IPS-NIHi11 (cell line): ENCODE measurements at places on chromosomes 7 and 10.

DNA sequence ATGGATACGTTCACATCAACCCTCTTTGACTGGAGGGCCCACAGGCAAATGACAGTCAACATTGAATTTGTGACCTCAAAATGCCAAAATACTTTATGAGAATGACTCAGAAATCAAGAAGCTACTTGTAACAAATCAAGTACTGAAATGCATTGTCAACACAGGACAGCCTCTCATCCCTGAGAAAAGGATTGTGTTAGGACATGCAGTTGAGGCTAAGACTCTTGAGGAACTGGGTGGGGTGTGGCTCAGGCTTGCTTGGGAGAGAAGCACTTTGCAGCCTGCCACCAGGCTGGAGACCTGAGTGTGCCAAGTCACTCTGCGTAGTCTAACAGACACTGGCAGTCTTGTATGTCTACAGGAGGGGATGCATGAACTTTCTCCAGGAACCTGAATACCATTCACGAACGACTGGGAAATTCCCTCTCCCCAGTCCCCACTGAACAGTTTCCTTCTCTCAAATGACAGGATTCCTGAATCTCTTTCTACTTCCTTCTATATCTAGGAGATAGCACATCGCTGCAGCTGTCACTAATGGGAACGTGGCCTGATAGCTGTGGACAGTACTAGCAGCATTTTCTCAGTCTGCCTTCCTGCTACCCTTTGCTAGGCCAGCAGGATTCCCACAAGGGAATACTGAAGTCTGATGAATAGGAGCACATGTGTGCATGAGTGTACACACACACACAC is 3.3 kb upstream of the SMO start:
- no peak for DNase-seq

DNA sequence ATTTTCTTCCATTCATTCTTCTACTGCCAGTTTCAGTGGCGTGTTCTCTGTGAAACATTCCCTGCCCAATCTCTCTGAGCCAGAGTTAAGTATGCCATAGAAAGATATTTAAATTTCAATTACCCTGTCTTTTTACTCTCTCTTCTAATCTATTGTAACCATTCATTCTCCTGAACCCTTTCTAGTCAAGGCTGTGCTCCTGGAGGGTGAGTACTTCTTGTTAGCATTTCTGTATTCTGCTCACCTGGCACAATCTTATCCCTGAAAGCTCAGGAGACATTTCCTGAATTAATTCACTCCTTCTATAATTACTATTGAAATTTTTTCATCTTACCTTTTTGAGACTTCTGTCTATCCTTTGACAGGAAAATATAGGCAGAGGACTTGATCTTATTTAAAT is 271.7 kb downstream of the HGF start:
- DNase-seq, result no peak

DNA sequence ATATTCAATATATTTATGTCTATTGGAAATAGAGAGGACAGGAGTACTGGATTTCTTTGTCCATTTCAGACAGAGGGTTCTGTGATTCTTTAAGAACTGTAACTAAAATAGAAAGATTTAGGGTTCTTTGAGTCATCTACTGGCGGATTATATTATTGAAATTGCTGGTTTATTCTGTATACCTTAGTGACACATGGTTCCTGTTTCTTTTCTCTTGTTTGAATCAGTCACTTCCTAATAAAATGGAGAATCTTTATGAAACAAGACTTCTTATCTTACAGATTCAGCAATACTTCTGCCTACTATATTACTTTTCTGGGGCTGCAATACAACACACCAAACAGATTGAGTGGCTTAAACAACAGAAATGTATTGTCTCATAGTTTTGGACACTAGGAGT is 20.8 kb upstream of the ZNF800 start:
- no peak for DNase-seq

- DNase-seq, result peak; percentile 23
These were observed 203.7 kb downstream of the ARHGAP21 start for GRCh38 chr10:24519950-24520349.

- DNase-seq, result peak; percentile 72
These were observed 33.1 kb upstream of the NEUROD6 start for GRCh38 chr7:31373337-31374289.

DNA sequence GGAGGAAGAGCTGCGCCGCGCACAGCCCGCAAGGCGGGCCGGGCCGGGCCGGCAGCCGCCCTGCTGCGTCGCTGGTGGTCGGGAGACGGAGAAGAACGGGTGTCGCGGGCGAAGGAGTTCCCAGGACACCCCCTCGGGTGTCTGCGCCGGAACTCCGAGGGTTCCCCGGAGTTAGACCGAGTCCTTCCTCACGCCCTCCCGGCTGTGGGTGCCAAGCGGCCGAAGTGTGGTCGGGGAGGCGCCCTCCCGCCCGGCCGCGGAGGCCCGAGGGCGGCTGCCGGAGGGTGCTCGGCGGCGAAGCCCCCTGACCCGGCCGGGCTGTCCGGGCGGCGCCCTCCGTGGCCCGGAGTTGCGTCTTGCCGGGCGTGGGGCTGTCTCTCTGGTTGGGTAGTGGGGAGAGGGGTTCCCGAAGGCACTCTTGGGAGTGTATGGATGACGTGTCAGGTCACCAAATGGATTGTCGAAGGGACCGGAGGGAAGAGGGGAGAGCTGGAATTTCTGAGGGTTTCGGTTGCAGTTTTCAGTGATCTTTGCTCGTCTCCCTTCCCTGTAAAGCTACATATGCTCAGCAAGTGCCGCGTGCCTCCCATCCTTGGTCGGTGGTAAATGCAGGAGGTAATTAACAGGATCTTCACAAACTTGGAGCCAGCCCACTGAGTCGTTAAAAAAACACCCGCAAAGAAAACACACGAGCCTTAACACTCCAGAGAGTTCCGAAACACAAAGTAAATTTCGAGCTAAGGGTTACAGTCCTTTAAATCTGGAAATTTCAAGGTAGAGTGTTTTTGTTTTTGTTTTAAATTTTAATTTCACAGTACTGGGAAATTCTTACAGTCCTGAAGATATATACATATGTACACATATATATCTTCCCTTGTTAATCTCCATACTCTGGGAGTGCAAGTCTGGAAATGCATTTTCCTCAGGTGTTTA is 871 bp downstream of the ST7 start:
- DNase-seq, result peak; percentile 68

GRCh38 chr7:102271158-102271798 is 15.4 kb upstream of the SH2B2 start:
- DNase-seq, result no peak

- peak; percentile 62 for DNase-seq
These were observed 11.7 kb downstream of the NOBOX start for GRCh38 chr7:144391823-144392255.

GRCh38 chr7:151243408-151244195 is 4.9 kb downstream of the SMARCD3 start:
- no peak for DNase-seq

GRCh38 chr10:114283091-114283490 is 44.0 kb downstream of the VWA2 start:
- DNase-seq, result no peak

- DNase-seq, result peak; percentile 87
These were observed 628.7 kb downstream of the TYW1 start for GRCh38 chr7:67625257-67625737.

DNA sequence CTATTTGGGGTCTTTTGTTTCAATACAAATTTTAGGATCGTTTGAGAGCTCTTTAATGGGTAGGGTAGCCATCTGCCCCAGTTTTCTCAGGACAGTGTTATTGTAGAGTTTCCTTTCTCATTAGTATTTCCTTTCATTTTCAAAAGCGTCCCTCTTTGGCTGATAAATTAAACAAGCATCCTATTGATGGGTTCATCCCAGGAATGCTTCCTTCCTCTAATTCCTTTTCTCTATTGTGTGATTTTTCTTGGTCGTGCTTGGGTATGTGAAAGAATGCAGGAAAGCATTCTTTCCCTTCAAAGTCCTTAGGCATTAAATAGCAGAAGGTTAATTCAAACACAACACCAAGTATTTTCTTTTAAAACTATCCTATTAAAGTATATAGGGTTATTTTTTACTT is 14.0 kb downstream of the SLC13A1 start:
- no peak for DNase-seq

GRCh38 chr10:43204042-43204942 is 62.6 kb downstream of the RASGEF1A start:
- DNase-seq, result no peak

- no peak for DNase-seq
These were observed 171.5 kb downstream of the PRPF18 start for GRCh38 chr10:13758312-13758711.

- no peak for DNase-seq
These were observed 319.3 kb upstream of the LRGUK start for GRCh38 chr7:133807624-133808492.

GRCh38 chr10:86170255-86171108 is 196.1 kb downstream of the GRID1 start:
- no peak for DNase-seq

DNA sequence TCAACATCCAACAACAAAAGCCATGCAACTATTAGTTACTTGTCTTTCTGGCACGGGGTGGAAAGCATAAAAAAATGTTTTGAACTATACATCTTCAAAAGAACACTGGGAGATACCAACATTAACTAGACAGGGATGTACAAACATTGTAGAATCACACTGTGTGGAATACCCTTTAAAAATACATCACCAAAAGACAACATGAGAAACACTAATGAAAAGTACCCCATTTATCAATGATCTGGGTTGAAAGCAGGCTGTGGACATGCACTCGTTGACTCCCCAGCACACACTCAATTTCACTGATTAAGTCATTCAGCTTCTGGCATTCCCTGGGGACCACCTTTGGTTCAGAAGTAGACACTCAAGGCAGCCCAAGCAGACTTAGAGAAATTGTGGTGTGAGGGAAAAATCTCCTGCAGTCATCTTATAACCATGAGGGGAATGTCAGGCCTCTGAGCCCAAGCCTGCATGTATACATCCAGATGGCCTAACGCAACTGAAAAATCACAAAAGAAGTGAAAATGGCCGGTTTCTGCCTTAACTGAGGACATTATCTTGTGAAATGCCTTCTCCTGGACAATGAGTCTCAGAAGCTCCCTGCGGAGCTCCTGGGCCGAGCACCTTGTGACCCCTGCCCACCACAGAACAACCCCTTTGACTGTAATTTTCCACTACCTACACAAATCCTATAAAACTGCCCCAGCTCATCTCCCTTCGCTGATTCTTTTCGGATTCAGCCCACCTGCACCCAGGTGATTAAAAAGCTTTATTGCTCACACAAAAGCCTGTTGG is 53.0 kb downstream of the CACUL1 start:
- DNase-seq, result no peak

DNA sequence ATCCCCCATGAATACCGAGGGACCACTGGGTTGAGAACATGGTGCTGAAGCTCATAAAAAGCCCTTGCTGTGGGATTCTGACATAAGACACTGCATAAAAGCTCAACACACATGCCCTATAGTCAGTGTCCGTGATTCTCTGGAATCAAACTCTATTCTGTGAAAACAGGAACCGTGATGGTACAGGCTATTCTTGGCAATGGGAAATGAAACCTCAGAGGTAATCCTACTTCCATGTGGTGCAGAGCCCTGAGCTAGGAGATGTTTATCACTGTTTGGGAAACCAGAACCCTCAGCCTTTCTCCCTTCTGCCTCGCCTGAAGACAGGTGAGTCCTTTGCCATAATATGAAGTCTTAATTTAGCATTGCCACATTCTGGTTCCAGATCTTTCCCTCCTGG is 80.8 kb upstream of the PRSS1 start:
- no peak for DNase-seq

GRCh38 chr10:45447416-45447815 is 73.4 kb downstream of the ALOX5 start:
- no peak for DNase-seq

DNA sequence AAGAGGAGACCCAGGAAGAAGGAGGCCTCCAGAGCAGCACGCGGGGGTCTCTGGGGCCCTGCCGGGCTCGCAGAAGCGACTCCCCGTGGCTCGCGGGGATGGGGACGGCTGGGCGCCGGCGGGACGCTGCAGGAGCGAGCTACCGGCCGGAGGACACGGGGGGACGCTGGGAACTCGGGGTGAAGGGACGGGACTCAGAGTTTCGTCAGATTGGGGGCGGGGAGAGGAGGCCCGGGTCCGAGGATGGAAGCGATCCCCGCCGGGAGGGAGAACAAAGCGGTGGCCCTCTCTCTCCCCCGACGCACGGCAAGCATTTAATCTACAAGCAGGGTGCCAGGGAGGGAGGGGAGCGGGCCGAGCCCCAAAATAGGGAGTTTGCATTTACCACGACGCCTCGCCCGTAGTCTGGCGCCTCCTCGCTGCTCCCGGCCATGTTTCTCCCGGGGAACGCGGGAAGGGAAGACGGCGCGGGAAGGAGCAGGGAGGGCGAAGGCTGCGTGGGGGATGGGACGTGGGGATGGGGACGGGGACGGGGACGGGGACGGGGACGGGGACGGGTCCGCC is at the start of gene PRTFDC1:
Gene PRTFDC1, minus strand, starts transcription at position 464 of the 564 bp plus-strand sequence. Its CDS starts 31 bp downstream, at position 433.
- DNase-seq, result peak; percentile 63

GRCh38 chr7:31114593-31115343 is 62.7 kb downstream of the ADCYAP1R1 start:
- peak; percentile 64 for DNase-seq

GRCh38 chr7:158606129-158606528 is 18.5 kb upstream of the PTPRN2 start:
- no peak for DNase-seq

DNA sequence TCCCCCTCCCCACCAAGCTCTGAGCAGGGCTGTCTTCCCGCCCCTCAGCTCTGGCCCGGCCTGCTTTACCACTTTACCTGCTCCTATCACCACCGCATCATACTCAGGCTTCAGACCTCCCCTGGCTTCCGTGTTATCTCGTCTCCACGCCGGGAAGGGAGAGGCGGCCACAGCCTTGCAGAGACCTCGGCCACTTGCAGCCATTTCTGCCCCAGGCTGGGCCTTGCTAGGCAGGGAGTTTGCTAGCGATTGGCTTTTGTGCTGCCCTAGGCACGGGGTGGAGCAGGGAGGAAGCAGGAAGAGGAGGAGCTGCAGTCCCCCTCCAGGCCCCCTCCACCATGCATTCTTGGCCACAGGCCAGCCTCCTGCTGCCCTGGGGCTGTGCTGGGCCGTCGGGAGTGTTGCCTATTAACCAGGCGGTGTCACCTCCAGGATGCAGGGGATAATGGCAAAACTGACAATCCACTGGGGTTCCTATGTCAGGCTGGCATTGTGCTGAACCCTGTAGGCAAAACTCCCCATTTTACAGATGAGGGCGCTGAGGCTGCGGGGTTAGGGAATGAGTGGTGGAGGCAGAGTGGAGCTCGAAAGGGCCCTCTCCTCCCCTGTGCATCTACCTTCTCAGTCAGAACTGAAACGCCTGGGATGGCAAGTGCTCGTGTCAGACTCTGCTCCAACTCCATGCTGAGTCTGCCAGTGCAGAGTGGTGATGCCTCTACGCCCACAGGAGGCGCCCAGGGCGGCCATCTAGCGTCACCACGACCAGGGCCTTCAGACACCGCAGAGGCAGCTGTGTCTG is at the start of gene PYROXD2:
Gene PYROXD2, minus strand, starts transcription at position 251 of the 799 bp plus-strand sequence. Its CDS starts 47 bp downstream, at position 204.
- DNase-seq, result peak; percentile 98

- DNase-seq, result no peak
These were observed 115.5 kb downstream of the FOXP2 start for GRCh38 chr7:114530057-114530611.

GRCh38 chr10:68598978-68599770 is 39.0 kb downstream of the TET1 start:
- peak; percentile 56 for DNase-seq

DNA sequence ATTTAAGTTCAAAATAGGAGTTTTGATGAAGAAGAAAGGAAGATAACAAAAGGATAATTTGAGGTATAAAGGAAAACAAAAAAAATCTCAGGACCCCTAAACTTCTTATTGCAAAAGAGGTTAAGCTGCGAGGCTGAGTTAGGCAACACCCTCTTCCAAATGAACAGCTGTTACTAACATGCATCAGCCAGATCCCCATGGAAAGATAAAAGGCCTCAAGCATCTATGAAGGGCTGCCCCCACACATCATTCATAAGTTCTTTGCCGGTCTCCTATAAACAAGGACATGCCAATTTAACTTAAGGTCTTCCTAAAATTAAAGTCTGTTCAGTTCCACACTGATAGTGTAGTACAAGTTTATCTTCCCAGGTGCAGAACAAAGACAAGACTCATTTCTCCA is 75.8 kb upstream of the IMMP2L start:
- no peak for DNase-seq
